NCI-H2107 (cell line): ENCODE measurements at places on chromosomes 13 and 19.

DNA sequence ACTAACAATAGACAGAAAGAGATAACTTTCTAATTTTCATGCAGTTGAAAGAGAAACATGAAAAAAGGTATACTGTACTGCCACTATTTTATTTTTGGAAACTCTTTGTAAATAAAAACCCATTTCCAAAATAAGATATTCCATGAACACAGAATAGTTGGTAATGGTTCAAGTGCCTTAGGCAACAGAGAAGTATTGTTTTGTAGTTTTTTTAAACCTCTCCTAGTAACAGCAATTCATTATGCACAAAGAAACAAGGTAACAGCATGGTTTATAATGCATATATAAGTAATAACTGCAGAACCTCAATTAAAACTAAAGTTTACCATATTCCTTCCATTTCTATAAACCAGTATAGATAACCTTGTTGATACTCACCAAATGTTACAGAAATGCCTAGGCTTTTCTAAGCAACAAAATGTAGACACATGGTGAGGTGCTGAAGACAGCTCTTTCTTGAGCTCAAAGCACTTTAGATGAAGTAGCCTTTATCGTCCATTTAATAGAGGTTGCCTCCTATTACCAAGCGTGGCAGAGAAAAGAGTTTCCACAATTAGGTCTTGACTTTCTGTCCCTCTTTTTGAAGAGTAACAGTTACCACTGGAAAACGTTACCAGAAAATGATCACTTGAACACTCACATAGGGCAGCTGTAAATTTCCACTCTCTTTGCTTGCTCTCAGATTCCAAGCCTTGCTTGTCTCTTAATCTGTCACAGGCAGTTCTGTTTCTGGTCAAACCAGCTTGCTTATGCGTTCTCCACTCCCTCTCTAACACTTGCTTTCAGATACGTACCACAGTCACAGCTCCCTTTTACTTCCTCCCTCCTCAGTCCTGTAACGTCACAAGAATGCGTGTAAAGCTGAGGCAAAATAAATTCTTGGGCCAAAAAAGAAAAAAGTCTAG, 42.9 kb downstream of the CAB39L start:
- no peak for DNase-seq

DNA sequence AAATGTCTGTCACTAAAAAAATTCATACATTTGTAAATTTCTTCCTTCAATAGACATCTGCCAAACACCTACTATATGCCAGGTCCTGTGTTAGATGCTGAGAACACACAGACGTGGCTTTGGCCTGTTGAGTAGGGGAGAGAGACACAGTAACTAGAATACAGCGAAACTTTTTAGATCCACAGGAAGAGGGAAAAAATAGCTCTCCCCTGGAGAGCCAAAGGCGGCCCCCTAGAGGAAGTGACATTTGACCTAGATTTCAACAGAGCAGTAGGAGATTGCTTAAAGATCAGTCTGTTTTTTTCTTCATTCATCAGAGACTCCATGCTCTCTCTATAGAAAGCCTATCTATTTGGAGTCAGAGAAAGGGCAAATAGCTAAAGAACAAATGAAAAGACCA, 11.3 kb downstream of the LCP1 start:
- no peak for DNase-seq

DNA sequence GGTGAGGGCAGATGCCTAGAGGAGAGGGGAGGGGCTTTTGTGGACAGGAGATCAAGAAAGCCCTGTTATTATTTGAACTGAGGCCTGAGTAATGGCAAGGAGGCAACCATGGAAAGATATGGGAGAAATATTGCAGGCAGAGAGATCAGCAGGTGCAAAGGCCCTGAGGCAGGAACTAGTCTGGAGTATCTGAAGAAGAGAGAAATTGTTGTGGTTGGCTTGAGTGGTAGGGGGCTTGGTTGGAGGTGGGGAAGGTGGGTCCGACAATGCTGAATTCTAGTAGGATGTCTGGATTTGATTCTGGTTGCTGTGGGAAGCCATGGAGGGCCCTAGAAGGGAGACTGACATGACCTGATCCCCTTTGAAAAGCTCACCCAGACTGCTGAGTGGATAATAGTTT, 2.4 kb upstream of the URI1 start:
- no peak for DNase-seq

- no peak for DNase-seq
These were observed 3.2 kb downstream of the ZNF554 start for GRCh38 chr19:2822846-2823245.

DNA sequence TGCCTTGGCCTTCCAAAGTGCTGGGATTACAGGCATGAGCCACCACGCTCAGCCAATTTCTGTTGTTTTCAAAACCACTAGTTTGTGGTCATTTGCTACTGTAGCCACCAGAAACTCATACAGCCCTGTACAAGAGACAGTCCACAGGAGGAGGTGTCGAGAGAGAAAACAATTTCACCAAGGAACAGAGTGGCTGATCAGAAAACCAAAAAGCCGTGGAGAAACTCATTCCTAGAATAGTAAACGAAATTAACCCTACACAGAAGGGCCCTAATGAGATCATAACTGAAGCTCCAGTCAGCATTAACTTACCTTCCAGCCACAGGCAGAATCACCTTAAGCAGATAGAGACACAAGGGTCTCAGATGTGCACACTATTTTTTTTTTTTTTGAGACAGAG, 3.8 kb upstream of the CCDC124 start:
- no peak for DNase-seq

- DNase-seq: no peak
These were observed 886.0 kb upstream of the SLC10A2 start for GRCh38 chr13:103952183-103952582.

DNA sequence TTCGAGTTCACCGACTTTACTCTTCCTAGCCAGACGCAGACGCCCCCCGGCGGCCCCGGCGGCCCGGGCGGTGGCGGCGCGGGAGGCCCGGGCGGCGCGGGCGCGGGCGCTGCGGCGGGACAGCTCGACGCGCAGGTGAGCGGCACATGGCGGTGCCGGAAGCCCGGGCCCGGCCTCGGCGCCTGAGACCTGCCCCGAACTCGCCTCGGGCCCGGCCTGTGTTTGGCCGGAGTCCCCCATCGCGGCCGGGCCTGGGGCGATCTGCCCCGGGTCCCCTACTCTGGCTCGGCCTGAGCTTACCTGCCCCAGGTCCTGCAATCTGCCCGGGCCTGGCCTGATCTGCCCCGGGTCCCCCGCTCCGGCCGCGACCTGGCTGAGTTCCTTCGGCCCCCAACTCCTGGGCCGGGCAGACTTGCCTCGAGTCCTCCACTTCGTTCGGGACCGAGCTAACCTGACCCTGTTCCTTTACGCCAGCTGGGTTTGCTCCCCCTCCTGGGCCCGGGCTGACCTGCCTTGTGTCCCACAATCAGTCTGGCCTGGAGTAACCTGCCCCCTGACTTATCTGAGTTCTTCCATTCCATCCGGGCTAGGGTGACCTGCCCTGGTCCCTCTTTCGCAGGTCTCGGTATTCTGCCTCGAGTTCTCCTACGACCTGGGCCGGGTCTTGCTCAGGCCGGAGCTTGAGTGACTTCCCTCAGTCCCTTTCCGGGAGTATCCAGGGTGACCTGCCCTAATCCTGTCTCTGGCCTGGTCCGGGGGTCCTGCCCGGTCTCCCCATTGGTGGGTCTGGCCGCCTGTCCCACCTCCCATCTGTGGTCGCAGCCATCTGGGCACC, 764 bp downstream of the UPF1 start:
- DNase-seq: no peak

GRCh38 chr13:24313439-24313838, 4.1 kb downstream of the C1QTNF9 start:
- DNase-seq: no peak

GRCh38 chr13:26941345-26942174, 181.0 kb upstream of the GPR12 start:
- no peak for DNase-seq

GRCh38 chr19:30149300-30149699, 207.3 kb downstream of the URI1 start:
- DNase-seq: no peak

- no peak for DNase-seq
These were observed 43.1 kb downstream of the TMEM255B start for GRCh38 chr13:113802090-113802531.

GRCh38 chr19:56507446-56508289, at the start of gene ZNF471:
Gene ZNF471 (plus strand): TSS chr19:56507855. CDS start chr19:56511572, 3,717 bp downstream.
- no peak for DNase-seq

DNA sequence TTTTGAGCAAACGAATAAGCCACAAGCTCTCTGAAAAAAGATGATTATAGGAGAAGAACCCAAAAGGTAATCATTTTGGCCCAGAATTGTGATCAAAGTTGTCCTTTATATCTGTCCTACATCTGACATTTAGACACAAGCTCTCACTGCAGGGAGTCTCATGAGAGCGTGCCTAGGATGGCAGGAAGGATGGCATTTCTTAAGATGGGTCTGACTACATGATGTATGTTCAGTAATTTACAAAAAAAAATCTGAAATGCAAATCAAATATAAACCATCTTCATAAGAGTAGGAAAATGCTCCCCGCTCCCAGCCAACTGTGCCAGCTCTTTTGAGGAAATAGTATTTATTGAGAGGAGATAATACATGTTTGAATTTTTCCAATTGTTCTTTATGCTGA, 81.0 kb upstream of the MBNL2 start:
- no peak for DNase-seq

DNA sequence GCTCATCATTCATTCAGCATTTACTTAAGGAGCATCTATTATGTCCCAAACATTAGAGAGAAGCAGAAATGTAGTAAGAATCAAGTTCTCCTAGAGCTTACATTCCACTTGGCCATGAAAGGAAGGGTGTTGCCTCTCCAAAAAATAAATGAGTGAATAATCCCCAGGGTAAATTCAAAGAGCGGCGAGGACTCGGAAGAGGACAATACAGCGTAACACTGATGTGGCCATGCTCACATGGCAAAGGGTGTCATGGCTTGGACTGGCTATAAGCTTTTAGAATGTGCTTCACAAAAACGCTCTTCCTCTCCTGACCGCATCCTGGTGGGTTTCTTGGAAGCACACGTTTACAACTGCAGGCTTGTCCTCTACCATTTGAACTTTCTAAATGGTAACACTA, 290.2 kb downstream of the IRS2 start:
- no peak for DNase-seq

- no peak for DNase-seq
These were observed 256.9 kb downstream of the SPRY2 start for GRCh38 chr13:80083853-80084676.

- no peak for DNase-seq
These were observed 2.1 kb downstream of the ZNF563 start for GRCh38 chr19:12331211-12331941.

DNA sequence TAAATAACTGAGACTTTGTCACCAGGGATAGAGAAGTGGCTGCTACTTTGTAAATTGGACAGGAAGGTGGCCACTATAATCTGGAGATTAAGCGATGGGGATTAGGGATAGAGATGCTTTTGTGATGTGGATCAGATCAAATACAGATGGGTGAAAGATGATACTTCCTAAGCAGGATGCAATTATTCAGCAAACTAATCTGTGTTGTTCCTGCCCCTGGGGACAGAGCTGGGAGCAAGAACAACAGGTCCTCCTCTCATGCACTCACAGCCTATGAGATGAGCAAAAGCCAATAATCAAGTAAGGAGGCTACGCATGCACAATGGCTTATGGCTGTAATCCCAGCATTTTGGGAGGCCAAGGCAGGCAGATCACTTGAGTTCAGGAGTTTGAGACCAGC, 4.6 kb downstream of the RGL3 start:
- DNase-seq: no peak

- DNase-seq: no peak
These were observed 4.4 kb upstream of the ZNF681 start for GRCh38 chr19:23762884-23763711.

DNA sequence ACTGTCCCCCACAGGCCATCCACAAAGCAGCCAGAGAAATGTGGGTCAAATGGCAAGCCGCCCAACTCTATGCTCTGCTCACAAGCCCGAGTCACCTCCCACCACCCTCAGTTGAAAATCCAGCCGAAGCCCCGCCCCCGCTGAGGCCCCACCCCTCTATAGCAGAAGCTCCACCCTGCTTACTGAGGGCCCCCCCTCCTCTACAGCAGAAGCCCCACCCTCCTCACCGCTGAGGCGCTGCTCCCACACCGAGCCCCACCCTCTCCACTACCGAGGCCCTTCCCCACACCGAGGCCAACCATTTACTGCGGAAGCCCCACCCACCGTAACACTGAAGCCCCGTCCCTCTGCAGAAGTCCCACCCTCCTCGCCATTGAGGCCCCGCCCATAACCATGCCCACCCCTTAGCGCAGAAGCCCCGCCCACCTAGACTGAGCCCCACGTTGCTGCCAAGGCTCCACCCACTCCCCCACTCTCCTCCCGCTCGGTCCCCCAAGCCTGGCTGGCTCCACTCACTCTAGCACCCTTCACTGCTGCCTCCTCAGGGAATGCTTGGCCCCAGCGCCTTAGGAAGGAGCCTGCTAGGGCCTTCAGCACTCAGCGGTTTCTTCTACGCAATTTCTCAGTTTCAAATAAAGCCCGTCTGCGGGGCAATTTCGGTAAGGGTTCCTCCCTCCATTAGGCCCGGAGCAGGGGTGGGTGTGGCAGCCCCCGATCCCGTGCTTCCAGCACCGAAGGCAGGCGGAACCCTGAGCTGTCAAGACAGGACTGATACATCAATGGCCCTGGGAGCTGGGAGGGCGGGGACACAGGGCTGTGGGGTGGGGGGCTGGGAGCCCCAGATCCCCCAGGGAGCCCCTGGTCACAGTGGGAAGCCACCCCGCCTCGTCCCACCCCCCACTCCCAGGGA, 9.0 kb upstream of the MYDGF start:
- no peak for DNase-seq

DNA sequence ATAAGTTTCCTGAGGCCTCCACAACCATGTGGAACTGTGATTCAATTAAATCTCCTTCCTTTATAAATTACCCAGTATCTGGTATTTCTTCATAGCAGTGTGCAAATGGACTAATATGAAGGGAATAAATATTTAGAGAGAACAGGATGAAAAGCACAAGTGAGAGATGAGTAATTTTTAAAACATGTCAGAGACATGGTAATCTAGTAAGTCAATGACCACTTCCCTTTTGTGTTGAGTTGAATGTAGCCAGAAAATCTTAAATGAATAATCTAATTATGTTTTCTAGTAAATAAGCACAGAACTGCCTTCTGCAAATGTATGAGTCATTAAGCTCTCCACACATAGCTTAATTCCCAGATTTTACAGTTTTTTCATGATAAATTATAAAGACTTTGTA, 524.1 kb upstream of the SLITRK5 start:
- no peak for DNase-seq

DNA sequence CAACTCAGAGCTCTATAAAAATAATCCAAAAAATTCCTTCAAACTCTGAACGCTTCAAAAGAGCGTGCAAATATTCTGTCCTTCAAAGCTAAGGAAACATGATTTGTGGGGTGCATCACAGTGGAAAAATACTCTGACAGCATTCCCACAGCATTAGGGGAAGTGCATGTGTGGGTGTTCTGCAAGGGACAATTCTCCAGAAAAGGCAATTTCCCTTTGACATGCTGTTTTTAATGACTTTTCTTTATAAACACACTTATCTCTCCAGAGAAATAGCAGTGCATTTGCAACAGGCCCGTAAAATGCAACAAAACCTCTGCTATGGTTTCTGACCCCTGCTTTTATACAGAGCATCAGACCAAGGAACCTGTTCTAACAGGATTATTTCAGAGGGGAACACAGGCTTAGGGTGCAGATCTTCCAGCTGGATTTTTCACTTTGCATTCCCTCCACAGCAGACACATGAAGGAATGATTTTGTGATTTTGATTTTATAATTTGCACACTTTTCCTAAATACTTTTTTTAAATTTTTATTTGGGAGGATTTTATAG, 42.6 kb downstream of the KL start:
- no peak for DNase-seq
